Activated B cell treated with CpG ODN at 0.5 μM for 24 hours (primary cell): ENCODE measurements at places on chromosomes 7 and 10.

GRCh38 chr10:45593938-45594275 lies 78.7 kb downstream of the ZFAND4 start:
- DNase-seq = no peak

GRCh38 chr10:102109166-102110116 lies 10.7 kb downstream of the LDB1 start:
- DNase-seq = no peak

DNA sequence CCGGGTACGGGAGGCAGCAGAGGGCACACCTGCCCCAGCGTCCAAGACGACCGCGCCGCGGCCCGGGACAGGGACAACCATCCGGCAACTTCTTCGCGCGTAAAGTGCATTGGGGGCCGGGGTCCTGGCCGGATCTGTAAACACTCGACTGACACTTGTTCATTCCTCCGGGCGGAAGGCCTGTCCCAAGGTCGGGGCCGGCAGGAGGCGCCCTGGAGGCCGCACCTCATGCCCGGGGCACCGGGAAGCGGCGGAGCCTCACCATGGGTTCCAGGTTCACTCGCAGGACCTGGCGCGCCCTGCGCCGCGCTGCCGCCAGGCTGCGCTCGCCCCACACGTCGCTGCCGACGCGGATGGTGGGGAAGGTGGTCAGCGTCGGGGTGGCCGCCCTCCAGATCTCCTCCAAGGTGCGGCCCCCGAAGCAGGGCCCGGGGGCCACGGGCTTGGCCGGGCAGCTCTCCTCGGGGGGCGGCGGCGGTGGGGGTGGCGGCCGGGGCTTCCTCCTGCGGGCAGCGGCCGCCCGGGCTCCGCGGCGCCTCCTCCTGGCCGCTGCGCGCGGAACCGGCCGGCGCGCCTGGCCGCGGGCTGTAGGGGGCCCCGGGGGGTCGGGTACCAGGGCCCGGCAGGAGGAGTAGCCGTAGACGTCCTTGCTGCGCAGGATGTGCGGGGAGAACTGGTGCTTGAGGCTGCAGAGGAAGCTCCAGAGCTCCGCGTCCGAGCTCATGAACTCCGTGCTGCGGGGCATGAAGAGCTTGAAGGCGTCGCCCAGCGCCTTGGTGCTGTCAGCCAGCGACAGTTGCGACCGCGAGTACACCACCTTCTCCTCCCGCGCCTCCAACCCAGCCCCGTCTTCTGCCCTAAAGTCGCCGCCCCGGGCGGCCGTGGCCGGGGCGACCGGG lies 746 bp downstream of the CCDC71L start:
- peak; percentile 79 for DNase-seq

DNA sequence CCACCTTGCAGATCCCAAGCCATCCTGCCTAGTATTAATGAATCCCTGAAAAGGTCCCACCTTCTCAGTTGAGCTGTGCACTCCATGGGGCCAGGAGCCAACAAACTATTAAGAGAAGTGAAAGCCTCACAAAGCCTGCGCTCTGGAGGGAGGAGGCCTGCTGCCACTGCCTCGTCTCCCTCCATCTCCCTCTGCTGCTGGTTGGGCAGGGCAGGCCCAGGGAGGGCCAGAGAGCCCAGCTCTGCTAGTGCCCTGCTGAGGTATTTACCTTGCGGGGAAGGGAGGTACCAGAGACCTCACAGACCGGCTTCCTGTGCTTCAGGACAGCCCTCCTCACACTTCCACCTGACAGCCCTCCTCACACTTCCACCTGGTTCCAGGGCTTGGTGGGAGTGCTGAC lies 171.5 kb downstream of the SH3PXD2A start:
- no peak for DNase-seq

DNA sequence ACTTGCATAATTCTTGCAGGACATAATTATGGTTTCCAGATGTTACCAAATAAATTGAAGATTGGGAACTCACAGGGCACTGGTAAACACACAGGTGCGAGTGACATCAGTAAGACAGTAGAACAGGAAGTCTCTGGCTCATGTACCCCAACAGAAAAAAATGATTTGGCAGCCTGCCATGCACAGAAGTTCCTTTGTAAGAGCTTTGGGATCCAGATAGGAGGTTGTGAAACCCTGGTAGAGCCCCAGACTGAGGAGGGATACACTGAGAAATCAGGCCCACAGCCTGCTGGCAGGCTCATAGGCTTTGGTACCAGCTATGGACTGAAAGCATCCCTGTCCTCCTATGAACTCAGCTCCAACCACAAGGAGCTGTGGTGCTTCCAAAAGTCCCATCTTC lies 118.0 kb downstream of the COBL start:
- DNase-seq = no peak

GRCh38 chr10:86233131-86233530 lies 133.5 kb downstream of the GRID1 start:
- DNase-seq = no peak

- DNase-seq = no peak
Measured at GRCh38 chr10:128701837-128702236, 575.6 kb upstream of the MKI67 start.

DNA sequence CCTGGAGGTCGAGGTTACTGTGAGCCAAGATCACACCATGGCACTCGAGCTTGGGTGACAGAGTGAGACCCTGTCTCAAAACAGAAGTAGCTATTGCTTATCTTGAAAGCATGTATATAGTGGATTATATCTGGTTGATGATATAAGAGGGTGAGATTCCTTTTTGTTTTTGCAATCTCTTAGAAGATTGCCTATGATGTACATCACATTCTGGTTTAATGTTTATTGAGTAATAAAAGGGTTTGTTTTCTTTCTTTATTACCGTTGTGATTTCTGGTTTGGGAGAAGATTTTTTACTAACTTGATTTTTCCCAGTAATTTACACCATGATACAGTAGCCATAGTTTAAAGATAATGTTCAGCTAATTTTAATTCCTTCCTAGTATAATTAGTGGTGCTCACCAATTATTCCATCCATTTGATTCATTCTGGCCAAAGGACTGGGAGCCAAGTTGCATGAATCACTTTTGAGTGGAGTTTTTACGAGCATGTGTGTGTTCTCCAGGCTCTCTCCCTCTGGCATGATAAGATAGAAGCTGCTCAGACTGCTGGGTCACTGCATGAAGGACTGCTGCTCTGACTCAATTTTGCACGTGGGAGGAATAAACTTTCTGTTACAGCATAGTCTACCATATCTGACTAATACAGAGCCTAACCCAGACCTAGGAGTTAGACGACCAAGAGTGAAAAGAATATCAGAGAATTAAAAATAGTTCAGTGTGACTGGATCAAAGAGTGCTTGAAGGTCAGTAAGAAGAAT lies 13.5 kb upstream of the TSPAN13 start:
- DNase-seq = no peak

- no peak for DNase-seq
Measured at GRCh38 chr7:116426428-116427156, 72.9 kb upstream of the CAV2 start.

DNA sequence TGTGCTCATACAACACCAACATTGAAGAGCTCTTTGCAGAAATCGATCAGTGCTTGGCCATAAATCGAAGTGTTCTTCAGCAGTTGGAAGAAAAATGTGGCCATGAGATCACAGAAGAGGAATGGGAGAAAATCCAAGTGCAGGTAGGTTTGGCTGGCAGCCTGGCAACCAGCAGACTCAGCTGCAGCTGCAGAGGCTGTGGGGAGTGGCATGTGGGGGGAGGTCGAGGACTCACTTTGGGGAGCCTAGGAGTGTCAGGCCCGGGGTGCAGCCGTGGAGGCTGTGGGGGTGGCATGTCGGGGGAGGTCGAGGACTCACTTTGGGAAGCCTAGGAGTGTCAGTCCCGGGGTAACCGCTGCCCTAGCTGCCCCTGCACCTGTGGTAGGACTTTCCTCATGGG lies 35.1 kb downstream of the RNF32 start:
- DNase-seq = no peak

- no peak for DNase-seq
Measured at GRCh38 chr7:143126146-143126545, 5.7 kb upstream of the PIP start.

DNA sequence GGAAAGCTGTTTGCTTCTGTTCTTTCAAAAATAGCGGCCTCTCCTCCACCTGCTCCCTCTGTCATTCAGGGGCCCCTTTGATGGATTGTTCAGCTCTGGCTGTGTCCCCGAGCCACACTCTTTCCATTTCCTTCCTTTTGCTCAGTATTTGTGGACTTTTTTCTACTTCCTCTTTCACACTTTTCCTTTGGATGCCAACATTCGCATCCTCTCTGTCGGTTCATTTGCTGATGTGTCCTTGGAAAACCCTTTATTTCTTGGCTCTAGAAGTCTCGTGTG lies 11.7 kb upstream of the PWWP2B start:
- no peak for DNase-seq

GRCh38 chr7:114567416-114567815 lies 152.8 kb downstream of the FOXP2 start:
- no peak for DNase-seq

DNA sequence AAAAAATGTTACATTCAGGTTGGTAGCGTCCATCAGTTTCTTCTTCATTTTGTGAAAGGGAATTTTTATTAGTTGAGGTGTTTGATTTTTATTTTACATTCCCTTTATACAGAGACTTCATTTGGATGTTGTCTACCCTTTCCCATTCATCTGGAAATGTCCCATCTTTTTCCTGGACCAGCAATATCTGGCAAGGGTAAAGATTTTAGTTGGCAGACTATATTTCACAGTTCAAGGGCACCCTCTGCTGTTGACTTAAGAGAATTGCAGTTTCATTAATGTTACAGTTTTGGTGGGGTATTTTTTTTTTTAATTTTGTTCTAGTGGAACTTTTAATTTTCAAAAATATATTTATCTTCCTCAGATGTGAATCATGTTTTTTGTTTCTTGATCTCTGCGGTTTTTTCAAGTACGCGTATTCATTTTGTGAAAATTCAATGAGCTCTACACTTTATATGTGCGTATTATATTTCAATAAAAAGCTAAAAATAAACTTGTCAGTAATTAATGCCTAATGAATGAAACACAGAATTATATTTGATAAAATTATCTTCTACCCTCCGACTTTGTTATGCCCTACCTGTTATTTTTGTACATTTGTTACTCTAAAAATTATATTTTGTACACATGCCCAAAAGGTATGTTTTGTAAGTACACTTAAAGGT lies 97.9 kb upstream of the KLF14 start:
- no peak for DNase-seq

DNA sequence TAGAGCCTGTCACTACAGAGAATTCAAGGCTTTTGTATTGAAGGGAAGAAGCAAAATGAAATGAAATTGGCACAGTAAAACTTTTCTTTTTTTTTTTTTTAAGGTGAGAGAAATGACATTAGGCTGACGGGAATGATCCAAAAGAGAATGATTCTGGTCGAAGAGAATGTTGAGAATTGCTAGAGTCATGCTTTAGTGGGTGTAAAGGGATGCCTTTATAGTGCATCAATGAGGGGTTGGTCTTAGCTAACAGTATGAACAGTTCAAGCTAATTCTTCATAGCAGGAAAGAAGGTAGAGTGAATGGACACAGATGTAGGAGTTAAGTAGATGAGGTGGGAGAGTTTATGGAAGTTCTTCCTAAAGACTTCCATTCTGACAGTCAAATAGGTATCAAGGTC lies 32.3 kb upstream of the LSM8 start:
- DNase-seq = no peak

DNA sequence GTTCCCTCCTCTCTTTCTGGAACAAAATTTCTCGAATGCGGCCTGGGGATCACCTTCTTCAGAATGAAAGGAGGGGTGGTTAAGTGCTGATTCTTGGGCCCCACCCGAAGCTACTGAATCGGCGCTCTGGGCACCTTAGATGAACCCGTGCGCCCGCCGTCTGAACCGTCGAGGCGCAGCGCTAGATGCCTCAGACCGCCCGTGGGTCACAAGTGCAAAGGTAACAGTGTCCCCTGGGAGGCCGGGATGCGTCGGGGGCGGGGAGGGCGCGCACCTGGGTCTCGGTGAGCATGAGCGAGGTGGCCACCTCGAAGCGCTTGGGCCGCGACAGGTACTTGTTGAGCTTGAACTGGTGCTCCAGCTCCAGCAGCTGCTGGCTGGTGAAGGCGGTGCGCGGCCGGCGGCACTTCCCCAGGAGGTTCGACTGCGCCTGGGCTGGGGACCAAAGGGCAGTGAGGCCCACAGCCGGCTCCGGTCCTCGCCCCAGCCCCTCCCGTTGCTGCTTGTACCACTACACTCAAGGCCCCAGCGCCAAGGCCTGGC lies 4.2 kb downstream of the MNX1 start:
- DNase-seq = no peak

- no peak for DNase-seq
Measured at GRCh38 chr7:64551375-64552142, 11.3 kb downstream of the ZNF680 start.

DNA sequence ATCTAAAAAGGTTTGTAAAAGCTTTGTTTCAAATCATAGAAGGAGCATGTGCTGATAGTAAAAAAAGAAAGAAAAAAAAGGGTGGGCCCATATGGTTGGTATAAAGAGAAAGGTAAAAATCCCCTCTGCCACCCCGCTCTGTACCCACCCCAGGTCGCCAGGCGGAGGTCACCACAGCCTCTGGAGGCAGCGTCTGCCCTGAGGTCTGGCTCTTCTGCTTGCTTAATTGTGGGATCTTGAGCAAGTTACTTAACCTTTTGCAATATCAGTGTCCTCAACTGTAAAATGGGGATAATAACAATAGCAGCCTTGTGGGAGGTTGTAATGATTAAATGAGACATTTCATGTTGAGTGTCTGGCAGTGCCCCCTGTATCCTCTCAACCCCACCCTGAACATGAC lies 10.7 kb upstream of the PCBD1 start:
- DNase-seq = peak; percentile 1

DNA sequence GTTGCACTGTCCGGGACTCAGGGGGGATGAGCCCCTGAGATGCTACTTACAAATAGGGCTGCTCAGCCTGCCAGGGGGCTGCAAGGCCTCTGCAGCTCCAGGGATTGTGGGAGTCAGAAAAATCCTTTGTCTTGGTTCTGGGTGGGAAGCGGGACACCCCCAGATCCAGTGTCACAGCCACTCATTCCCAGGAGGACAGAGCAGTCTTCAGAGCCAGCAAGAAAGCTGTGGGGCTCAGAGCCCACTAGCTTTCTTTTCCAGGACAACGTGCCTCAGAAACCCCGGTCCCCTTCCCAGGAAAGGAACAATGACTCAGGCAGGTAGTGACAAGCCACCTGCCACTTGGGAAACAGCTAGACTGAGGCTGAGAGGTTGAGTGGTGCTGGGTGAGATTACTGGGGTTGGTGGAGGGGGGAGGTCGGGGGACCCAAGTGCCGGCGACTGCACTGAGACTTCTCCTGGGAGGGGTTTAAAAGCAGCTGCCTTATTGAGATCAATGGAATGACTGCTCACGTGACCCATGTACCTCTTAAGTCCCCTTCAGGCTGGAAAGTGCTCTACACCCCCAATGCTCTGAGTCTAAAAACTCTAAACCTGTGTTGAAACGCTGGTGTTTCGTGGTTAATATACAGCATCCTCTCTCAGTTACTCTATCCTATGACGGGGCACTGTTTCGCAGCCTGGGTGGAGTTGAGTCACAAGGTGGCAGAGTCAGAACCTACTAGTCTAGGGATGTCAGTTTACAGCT lies 123.6 kb downstream of the UBE2H start:
- DNase-seq = no peak

- DNase-seq = no peak
Measured at GRCh38 chr7:45593877-45594276, 19.7 kb downstream of the ADCY1 start.

GRCh38 chr10:55629793-55630490 lies 731.1 kb downstream of the ZWINT start:
- no peak for DNase-seq

GRCh38 chr7:86947929-86948328 lies 111.5 kb downstream of the ELAPOR2 start:
- DNase-seq = no peak

- no peak for DNase-seq
Measured at GRCh38 chr10:76303682-76304316, 872.4 kb downstream of the LRMDA start.
